Activated CD8-positive, alpha-beta memory T cell treated with anti-CD3 and anti-CD28 coated beads for 1 hour (primary cell): ENCODE measurements at places on chromosomes 1 and 21.

GRCh38 chr1:42173961-42174735, 9.6 kb upstream of the GUCA2A start:
- DNase-seq, result no peak

DNA sequence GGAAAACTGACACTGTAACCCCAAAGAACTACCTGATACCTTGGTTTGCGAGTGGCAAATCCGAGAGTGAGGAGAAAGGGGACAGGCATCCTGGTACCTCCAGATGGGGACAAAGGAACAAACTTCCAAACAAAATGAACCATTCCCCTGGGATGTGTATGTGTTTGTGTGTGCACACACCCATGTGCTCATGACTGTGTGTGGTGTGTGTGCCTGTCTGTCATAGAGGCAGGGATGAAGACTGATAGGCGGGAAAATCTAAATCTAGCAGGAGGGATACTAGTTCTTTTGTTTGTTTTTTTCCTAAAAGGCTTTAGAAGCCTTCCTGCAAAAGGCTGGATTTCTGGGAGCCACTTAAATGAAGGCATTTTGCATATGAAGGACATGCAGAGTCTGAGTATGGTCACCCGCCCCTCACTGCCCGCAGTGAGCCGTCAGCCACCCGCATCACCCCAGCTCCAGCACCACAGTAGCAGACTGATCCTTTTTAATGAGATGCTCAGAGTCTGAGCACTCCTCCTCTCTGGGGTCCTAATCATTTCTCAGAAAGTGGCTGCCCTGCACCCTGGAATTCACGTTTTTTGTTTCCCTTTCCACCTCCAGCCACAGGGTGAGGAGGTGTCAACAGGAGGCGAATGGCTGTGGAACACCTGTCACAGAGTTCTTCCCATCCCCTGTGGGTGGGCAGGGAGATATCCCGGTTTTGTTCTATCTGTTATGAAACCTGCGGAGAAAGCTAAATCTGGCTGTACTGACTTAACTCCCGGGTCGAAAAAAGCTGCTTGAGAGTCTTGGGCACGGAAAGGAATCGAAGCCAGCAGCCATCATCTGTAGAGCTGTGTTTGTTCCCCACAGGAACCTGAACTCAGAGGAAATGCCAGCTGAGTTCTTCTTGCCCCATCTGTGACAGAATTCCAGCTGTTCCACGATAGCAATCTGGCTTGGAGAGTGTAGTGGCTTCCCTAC, 34.9 kb downstream of the UTP25 start:
- DNase-seq, result no peak

- no peak for DNase-seq
These were observed 25.7 kb upstream of the SLC19A2 start for GRCh38 chr1:169511316-169512005.

DNA sequence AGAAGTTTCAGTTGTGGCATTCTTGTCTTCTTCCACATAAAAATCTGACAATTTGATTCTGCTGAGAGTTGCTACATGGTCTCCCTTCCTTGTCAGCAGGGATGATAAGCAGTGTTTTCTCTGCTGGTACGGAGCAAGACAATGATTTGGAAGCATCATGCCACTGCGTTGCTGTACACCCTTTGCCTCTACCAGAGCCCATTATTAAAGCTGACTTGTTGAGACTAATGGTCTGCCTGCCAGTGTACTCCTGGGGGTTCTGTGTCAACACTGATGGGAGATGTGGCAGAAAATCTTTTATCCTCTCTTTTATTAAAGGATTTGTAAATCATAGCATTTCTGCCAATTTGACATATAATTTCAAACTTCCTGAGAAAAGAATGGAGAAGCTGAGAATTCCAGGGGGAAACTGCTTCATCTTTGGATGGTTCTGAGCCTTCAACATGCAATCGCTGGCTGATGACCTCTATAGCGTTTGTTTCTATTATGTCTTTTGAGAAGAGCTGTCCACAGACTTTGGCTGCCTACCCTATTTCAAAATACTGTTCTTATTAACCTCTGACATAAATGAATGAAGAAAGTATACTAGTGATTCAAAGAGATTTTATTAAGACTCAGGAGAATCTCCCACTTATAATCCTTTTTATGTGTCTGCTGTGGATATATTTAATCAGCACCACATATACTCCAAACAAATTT, 47.9 kb upstream of the DYNLT5 start:
- no peak for DNase-seq

DNA sequence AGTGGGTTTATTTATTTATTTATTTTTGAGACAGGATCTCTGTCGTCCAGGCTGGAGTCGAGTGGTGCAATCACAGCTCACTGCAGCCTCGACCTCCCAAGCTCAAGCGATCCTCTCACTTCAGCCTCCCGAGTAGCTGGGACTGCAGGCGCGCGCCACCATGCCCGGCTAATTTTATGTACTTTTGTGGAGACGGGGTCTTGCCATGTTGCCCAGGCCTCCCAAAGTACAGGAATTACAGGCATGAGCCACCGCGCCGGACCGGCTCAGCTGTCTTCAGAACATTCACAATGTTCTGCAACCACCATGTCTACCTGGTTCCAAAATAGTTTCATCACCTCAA, 406 bp upstream of the DNAJC8 start:
- DNase-seq, result no peak

GRCh38 chr1:117339866-117340700, 27.2 kb upstream of the MAN1A2 start:
- no peak for DNase-seq

- peak; percentile 47 for DNase-seq
These were observed 2.0 kb downstream of the GFI1 start for GRCh38 chr1:92484472-92485380.

GRCh38 chr1:199121047-199121446, 482.2 kb downstream of the PTPRC start:
- DNase-seq, result no peak

- DNase-seq, result no peak
These were observed 103.1 kb downstream of the ST6GALNAC3 start for GRCh38 chr1:76177615-76178014.

DNA sequence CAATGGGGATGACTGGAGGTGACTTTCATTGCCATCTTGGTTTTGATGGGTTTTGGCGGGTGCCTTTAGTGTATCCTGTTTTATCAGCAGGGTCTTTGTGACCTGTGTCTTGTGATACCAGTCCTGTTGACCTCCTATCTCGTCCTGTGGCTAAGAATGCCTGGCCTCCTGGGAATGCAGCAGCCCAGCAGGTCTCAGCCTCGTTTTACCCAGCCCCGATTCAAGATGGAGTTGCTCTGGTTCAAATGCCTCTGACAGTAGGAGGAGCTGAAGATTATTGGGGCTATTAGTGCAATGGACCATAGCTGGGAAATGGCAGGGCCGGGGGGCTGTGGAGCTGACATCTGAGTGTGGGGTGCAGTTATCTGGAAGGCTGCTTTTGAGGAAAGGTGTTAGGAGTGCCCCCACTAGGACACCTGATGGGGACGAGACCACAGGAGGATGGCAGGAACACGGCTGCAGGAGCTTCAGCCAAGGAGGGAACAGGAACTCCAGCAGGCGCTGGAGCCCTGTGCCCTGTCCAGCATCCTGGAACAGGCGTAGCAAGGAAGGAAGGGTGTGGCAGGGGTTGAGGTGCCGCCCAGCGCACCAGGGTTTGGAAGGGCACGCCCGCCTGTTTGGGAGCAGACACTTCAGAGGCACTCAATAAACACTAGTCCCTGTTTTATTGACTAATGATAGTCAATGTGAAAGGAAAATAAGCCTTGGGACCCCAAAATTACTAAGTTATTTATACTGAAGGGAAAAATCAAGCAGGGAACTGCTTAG, 15.3 kb upstream of the AGPAT3 start:
- no peak for DNase-seq

GRCh38 chr21:15063814-15064575, 805 bp downstream of the NRIP1 start:
- peak; percentile 5 for DNase-seq
